Foreskin fibroblast (primary cell): ENCODE measurements at places on chromosomes 7 and 10.

GRCh38 chr7:139430443-139430842 is 53.0 kb downstream of the KLRG2 start:
- no peak for DNase-seq

DNA sequence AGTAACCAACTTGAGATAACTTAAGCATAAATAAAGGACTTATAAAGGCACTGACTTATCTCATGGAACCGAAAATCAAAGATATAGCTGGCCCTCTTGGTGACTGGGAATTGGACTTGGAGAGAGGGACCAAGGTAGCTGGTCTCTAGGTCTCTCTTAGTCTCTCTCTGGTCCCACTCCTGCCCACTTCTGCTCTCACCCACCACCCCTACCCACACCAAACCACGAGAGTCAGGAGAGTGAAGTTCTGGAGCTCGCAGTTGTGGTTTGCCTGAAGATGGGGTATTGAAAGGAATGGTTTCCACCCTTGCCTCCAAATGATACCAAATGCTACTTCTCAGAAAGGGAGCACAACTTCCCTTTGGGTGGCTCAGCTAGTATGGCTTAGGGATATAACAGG is 216.3 kb downstream of the LRMDA start:
- no peak for DNase-seq

- peak; percentile 47 for DNase-seq
These were observed 27.9 kb upstream of the CDK14 start for GRCh38 chr7:90568213-90568612.

GRCh38 chr7:45911311-45911710 is 9.8 kb downstream of the IGFBP3 start:
- no peak for DNase-seq

DNA sequence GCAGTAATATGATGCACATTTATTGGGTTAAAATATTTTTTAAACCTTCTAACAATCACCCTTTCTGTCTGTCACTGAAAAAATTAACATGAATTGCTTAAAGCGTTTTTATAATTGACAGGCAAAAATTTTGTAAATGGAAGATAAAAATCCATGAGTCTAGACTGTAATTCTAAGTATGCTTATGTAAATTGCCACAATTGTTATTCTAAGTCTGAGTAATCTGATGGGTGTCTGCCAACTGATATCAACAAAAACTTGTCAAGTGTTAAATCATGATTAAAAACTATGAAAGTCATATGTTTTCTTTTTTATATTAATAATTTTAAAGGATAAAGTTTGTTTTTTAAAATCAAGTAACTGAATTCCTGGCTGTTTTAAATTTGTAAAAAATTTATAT is 208.2 kb downstream of the CDK14 start:
- no peak for DNase-seq

- DNase-seq = no peak
These were observed 144.5 kb upstream of the PTN start for GRCh38 chr7:137488038-137488437.

DNA sequence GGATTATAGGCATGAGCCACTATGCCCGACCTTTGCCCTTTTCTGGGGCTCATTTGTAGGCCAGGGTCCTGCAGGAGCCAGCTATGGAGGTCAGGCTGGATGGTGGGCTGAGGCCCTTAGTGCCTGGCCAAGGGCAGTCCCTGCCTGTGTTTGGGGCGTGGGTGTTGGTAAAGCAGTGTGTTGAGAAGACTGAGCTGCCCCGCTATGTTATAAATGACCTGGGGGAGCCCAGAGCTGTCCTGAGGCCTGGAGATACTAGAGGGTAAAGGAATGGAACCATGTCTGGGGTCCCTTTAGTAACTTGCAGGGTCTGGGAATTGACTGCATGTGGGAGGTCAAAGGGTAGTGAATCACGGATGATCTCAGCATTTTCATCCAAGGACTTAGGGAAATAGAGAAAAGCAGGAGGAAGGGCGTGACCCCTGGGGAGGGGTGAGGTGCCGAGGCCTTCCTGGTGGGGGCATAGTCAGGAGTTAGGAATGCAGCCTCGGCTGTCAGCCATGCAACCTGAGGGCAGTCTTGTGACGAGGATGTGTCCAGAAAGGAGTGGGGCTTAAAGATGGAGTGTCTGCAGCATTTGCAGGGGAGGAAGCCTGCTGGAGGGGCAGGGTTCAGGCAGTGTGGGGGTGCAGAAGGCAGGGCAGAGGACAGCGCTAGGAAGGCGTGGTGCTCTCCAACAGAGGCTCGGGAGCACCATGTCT is 31.5 kb downstream of the TMEM248 start:
- DNase-seq = peak; percentile 87

DNA sequence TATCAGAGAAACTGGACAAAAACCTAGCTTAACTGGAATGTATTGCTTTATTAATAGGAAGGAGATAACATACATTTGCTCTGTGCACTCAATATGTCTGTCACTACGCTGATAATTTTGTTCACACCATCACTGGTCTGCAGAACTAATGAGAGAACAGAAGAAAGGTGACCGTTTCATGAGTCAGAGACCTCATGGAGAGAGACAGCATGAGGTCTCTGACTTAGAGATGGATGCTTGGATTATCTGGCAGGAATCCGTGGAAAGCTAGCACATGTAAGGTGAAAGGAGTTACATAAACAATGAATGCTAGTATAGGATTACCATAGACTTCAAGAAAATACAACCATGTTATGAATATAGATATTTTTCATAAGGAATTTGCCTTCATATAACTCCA is 947.3 kb downstream of the IPMK start:
- no peak for DNase-seq

DNA sequence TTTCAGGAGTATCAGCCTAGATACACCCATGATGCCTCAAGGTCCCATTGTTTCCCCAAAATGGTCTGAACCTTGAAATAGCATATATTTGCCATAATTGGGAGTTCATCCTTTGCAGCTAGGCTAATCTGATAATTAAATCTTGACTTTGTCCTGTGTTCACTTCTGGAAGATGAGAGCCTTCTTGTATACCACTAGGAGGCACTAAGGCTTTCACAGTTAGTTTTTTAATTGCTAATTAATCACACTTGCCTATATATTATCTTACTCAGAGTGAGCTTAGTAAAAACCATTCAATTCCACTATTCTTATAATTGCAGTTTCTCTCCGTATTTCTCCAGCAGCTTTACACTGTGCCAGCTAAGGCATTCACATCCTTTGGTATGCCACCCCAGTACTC is 48.7 kb upstream of the MAGI2 start:
- DNase-seq = peak; percentile 15

- DNase-seq = no peak
These were observed 89.6 kb downstream of the EGFR start for GRCh38 chr7:55108401-55108800.

- no peak for DNase-seq
These were observed 125.7 kb downstream of the ADCY1 start for GRCh38 chr7:45699726-45700390.

- DNase-seq = peak; percentile 62
These were observed 528.9 kb downstream of the PARD3 start for GRCh38 chr10:34286136-34286739.

- DNase-seq = no peak
These were observed 59.7 kb downstream of the SVIL start for GRCh38 chr10:29575098-29575455.

DNA sequence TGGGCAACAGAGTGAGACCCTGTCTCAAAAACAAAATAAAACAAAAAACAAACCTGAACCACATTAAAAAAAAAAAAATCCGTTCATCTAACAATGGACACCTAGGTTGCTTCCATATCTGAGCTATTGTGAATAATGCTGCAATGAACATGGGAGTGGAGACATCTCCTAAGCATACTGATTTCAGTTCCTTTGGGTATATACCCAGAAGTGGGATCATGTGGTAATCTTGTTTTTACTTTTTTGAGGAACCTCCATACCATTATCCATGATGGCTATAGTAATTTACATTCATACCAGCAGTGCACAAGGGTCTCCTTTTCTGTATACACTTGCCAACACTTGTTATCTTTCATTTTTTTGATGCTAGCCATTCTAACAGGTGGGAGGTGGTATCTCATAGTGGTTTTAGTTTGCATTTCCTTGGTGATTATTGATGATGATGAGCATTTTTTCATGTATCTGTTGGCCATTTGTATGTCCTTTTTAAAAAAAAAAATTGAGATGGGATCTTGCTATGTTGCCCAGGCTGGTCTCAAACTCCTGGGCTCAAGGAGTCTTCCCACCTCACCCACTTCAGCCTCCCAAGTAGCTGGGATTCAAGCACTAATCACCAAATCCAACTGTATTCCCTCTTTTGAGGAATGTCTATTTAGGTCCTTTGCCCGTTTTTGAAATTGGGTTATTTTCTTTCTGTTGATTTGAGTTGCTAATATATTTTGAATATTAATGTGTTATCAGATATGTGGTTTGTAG is 17.5 kb downstream of the CDK13 start:
- DNase-seq = no peak

DNA sequence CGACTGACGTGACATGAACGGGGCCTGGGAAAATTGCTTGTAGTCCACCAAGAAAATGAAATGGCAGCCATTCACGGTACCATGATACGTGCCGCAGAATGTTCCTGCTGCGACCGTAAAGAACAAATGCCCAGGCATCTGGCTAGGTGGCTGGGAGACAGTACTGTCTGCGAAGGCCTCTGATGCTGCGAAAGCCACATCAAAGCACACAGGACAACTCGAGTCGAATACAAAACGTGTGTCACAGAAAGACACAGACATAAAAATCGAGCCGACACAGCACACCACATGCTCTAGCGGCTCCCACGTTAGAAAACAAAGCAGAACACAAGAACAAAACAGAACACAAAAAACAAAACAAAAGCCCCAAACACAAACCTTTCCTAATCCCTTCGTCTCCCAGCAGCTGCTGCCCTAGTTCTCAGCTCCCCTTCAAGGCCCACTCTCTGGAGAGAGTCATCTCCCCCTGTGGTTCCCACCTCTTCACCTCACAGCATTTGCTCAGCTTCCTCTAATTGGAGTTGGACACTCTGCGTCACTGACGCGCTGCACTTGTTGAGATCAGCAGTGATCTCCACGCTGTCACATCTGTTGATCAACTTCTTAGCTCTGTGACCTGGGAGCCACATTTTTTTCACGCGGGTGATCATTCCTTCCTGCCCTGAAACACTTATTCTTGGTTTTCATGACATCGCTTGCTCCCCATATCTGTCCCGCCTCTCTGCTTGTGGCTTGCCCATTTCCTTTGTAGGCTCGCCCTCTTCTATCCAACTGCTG is 112.2 kb downstream of the CLEC2L start:
- no peak for DNase-seq

DNA sequence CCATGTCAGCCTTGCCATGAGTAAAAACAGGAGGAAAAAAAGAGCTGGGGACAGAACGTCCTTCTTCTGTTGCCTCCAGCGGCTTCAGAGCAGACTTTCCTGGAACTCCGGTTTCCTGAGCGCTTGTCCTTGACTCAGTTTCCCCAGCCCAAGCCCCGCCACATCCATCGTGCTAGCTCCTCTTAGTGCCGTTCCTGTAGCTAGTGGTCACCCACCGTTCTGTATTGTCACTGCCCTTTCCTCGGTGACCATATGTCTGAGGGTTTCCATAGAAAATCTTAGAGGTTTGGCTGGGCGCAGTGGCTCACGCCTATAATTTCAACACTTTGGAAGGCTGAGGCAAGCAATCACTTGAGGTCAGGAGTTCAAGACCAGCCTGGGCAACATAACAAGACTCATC is 100.1 kb downstream of the CUX1 start:
- no peak for DNase-seq

GRCh38 chr7:125299003-125299765 is 369.6 kb upstream of the POT1 start:
- no peak for DNase-seq

- DNase-seq = no peak
These were observed 1013.5 kb downstream of the GATA3 start for GRCh38 chr10:9068003-9068402.

- DNase-seq = no peak
These were observed 41.7 kb upstream of the HSPA12A start for GRCh38 chr10:116784035-116784434.

- DNase-seq = peak; percentile 77
These were observed 83.8 kb upstream of the GPR26 start for GRCh38 chr10:123582084-123582989.

GRCh38 chr7:140903741-140904480 is 20.8 kb downstream of the BRAF start:
- peak; percentile 35 for DNase-seq

GRCh38 chr7:76328389-76328788 is 25.9 kb downstream of the HSPB1 start:
- no peak for DNase-seq

DNA sequence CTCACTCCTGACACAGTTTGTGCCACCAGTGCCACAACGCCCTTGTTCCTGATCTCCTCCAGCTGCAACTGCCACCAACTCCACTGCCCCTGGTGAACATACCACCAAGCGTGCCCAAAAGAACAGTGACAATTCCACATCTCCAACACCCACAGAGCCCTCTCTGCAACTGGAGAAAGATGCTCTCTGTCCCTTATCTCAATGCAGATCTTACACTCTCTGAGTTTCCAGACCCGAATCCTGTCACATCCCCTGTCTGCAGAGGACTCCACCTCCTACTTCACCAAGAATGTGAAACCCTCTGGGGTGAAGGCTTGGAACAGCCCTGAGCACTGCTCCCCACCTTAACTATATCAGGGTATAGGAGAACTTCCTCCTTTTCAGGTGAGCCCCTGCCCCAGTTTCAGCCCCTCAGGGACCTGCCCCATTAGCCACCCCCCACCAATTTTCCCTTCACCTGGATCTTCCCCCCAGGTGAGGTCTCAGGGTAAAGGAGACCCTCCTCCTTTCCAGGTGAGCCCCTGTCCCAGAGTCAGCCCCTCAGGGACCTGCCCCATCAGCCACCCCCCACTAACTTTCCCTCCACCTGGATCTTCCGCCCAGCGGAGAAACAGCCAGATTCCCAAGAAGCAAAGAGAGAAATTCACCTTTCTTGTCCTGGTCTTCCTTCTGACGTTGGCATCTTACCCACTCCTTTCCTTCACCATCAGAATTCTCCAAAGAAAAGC is 55.0 kb downstream of the CPXM2 start:
- no peak for DNase-seq

DNA sequence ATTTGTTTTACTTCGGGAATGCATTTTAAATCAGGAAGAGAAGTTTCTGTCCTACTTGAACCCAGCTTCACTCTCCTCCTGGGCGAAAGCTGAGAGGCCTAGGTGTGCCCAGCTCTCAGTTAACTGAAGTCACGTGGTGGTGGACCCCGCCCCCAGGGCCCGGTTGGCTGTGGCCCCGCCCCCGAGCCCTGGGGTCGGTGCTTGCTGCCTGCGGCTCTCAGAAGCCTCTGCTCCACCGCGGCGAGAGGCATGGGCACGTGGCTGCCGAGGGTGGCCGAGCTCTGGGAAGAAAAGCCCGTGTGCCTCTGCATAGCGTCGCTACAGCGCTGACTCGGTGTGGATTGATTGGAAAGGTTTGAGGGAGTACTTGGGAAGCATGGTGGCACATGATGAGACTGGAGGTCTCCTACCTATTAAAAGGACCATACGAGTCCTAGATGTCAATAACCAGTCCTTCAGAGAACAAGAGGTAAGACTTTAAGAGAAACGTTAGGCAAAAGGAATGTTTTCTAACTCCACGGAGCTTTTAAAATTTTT is 34.1 kb downstream of the NET1 start:
- DNase-seq = peak; percentile 88

GRCh38 chr7:142809671-142810070 is 38.9 kb downstream of the PRSS2 start:
- no peak for DNase-seq

GRCh38 chr7:44239361-44239760 is 38.6 kb downstream of the YKT6 start:
- no peak for DNase-seq
